ENCODE measurements at places on chromosomes 1 and 21. TPM values are rescaled to one million over a fixed set of nuclear protein-coding genes. Genes with fewer than 3 reads are reported as not detected.

The TBX15 gene
- total RNA-seq = not detected

The HSD3B1 gene
- total RNA-seq = not detected

The FMO3 gene
- total RNA-seq = 0.37 TPM

The IVL gene
- not detected for total RNA-seq

The TNFRSF9 gene
- total RNA-seq = 0.51 TPM

The CFAP107 gene
- total RNA-seq = not detected

The RHBG gene
- not detected for total RNA-seq

The MSH4 gene
- 0.34 TPM for total RNA-seq

The ARHGAP29 gene
- 254 TPM for total RNA-seq

The PCSK9 gene
- 0.70 TPM for total RNA-seq

The DDX59 gene
- 12.8 TPM for total RNA-seq

The FCRL3 gene
- total RNA-seq = not detected

The CRABP2 gene
- not detected for total RNA-seq

The SLC9C2 gene
- total RNA-seq = not detected

The PFKL gene
- total RNA-seq = 316 TPM

The FAM151A gene
- total RNA-seq = not detected

The CYP4Z1 gene
- total RNA-seq = not detected

The PLXNA2 gene
- total RNA-seq = 95.8 TPM

The TFF1 gene
- total RNA-seq = not detected

The ESRRG gene
- total RNA-seq = not detected

The MATN1 gene
- total RNA-seq = 0.17 TPM

The ZBED6 gene
- total RNA-seq = 10.0 TPM

All from dermis blood vessel endothelial cell (primary cell).